ENCODE measurements at places on chromosomes 3 and 15.

DNA sequence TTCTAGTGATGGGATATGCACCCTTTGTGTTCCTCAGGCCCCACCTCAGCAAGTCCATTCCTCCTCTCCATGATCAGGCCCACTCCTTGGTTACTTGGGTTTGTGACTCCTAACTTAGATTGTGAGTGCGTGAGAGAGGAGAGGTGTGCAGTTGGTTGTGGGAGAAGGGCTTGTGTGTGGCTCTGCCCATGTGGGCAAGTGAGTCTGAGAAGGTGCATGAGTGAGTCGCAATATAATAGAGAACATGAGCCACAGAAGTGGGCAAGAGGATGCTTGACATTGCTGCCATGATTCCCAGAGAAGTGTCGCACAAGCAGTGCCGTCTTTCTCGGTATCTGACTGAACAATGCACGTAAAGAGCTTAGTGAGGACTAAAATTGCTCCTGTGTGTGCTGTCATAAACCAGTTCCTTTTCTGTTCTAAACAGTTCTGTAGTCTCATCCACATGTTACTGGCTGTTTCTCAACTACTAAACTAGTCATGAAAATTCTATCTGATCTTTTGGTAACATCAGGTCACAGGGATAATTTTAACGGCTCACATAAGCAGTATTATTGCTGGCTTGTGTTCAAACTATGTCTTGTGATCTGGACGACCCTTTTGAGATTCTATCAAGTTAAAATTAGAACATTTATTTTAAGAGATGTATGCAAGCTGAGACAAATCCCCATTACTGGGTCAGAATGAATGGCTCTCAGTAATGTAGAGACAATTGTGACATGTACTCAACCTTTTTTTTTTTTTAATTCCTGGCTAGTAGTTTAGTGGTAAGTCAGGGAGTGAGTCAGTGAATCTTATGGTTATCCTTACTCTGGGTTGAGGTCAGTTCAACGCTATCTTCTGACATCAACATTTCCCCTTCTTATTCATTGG is 25.6 kb downstream of the GYG1 start:
- DNase-seq, result peak; percentile 80

- DNase-seq, result no peak
Observed at GRCh38 chr3:107684431-107684925, 161.7 kb downstream of the BBX start.

- no peak for DNase-seq
Observed at GRCh38 chr3:103393395-103394186, 958.8 kb downstream of the ZPLD1 start.

GRCh38 chr3:134606033-134607025 is 44.5 kb downstream of the KY start:
- no peak for DNase-seq

GRCh38 chr3:127339928-127340861 is 52.3 kb upstream of the PRR20G start:
- no peak for DNase-seq

- DNase-seq, result no peak
Observed at GRCh38 chr15:59995568-59996297, 8.4 kb upstream of the FOXB1 start.

- no peak for DNase-seq
Observed at GRCh38 chr15:36694574-36694973, 115.1 kb downstream of the CDIN1 start.

GRCh38 chr3:161672478-161672877 is 175.9 kb downstream of the OTOL1 start:
- DNase-seq, result no peak

GRCh38 chr3:17910922-17911321 is 168.5 kb upstream of the TBC1D5 start:
- DNase-seq, result no peak

- DNase-seq, result no peak
Observed at GRCh38 chr15:27527490-27528067, 556.6 kb downstream of the GABRG3 start.

DNA sequence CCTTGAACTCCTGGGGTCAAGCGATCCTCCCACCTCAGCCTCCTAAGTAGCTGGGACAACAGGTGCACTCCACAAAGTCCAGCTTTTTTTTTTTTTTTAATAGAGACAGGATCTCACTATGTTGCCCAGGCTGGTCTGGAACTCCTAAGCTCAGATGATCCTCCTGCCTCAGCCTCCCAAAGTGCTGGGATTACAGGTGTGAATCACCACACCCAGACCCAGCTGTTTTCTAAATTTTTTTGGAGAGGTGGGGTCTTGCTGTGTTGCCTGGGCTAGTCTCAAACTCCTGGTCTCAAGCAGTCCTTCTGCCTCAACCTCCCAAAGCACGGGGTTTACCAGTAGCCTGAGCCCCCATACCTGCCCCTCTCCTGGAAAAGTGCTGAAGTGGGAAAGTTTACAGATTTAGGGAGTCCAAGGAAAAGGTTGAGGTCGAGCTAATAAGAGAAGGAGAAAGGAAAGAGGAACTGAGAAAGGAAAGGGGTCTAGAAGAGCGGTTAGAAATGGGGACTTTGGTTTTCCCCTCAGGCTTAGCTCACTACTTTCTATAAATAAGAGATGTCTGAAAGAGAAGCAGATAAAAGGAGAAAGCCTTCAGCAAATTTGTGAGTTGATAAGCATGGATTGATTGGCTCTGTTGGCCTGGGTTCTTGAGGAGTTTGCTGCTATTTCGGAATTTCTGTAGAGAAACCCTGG is 23.6 kb downstream of the UBE2E1 start:
- DNase-seq, result no peak

DNA sequence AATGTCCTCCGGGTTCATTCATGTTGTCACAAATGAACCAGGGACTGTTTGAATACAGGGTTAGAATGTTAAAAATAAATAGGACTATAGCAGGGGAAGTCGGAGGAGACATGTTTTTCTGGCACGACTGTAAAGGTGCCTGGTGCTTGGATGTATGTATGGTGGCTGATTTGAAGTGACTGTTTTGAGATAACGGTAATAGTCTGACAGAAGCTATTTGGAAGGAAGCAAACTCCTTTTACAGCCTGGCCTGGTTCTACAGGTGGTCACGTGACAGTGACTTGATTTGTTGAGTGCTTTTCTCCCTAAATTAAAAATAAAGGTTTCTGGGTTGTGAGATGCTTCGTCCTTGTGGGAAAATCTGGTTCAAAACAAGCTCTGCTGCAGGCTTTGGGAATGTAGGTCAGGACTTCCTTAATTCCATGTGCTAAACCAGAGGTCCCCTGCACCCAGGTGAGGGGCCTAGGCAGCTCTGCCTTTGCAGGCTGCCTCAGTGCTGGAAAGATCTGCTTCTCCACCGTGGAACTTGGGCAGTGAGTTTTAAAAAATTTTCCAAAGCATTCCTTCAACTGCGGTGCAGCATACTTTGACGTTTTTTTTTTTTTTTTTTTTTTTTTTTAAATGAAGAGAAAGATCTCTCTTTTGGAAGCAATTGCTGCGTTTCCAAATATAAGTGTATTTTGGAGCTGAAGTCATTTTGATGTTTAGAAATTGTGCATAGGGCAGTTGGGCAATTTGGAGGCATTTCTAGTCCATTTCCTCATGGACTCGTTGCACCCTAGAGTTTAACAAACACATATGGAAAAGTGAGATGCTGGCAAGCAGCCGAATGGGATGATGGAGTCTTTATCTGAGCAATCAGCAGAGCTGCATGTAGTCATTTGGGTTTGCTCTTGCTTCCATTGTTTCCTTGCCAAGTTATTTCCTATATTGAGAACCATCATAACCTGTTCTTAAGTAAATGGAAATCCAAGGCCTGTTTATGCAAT is 30.9 kb downstream of the ITPR1 start:
- DNase-seq, result no peak

DNA sequence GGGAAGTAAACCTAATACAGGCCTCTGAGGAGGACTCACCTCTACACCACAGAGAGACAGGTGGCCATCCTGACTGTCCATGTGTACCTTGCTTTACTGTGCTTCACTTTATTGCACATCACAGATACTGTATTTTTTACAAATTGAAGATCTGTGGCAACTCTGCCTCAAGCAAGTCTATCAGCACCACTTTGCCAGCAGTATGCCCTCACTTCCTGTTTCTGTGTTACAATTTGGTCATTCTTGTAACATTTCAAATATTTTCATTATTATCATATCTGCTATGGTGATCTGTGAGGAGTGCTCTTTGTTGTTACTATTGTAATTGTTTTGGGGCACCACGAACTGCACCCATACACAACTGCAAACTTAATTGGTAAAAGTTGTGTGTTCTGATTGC is 78.0 kb downstream of the BBX start:
- no peak for DNase-seq

Data from GM04503 (cell line).